Posterior vena cava (tissue), 2 donors: ENCODE measurements at places on chromosomes 2 and 18.
A peak's percentile ranks its signal among the peaks of the same experiment; 100 is the strongest.

- DNase-seq: no peak
These were observed 100.7 kb downstream of the ANKRD44 start for GRCh38 chr2:197209742-197210408.

- DNase-seq: no peak
These were observed 36.7 kb downstream of the ARHGAP25 start for GRCh38 chr2:68771211-68771751.

DNA sequence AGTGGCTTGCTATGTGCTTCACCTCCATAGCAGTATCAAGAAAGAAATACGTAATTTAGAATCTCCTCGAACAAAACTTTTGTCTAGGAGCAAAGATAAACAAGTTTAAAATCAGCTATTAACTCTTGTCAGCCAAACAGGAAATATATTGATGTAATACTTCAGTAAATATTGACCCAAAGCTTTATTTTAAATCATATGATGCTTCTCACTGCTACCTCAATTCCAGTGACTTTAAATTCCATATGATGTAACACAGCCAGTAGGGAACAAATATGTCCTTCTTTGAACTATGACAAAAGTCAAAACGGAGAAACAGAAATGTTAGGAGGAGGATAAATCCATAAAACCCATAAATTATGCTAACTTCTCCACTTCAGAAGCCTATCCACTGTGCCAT, 7.2 kb downstream of the RNF103 start:
- no peak for DNase-seq

DNA sequence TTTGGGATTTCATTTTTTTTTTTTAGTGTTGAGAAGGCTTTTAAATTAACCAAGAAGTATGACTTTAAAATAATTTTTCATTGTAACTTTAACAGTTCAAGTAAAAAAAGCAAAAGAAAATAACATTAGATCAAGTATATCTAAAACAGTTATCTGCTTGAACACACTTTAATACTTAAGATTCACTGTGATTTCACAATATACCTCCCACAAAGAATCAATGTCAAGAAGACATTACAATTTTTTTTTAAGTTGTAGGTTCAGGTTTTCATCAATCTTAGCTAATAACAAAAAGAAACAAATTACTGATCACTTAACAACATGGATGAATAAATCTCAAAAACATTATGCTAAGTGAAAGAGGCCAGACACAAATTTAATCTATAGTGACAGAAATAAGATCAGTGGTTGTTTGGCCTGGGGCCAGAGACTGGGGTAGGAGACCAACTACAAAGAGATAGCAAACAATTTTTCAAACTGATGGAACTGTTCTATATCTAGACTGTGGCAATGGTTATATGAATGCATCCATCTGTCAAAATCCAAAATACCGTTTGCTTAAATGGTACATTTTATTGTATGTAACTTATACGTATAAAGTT, 74.8 kb upstream of the FRZB start:
- DNase-seq: no peak

DNA sequence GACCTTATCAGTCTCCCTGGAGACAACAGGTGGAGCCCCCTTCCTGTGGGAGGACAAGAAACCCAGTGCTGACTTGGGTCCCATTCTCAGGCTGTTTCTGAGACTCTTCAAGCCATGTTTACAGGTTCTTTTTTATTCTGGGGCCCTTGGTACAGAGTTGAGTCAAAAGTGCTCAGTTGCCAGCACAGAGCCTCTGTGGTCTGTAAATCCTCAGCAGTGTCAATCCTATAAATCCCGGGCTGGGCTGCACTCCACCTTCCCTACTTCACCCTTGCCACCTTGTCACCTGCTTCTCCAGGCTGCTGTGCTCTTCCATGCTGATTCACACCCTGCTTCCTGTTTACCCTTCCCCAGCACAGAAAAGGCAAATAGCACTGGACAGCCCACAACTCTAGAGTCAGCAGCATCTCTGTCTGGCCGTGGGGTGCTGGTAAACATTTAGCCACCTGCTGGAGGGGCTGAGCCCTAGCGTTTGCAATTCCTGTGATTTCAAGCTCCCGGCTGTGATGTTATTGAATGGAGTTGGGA, 74.7 kb downstream of the TNFRSF11A start:
- DNase-seq: no peak

GRCh38 chr2:15359716-15360531, 201.2 kb downstream of the NBAS start:
- no peak for DNase-seq

GRCh38 chr2:30765876-30766470, 41.3 kb downstream of the CAPN13 start:
- DNase-seq: peak; percentile 73

DNA sequence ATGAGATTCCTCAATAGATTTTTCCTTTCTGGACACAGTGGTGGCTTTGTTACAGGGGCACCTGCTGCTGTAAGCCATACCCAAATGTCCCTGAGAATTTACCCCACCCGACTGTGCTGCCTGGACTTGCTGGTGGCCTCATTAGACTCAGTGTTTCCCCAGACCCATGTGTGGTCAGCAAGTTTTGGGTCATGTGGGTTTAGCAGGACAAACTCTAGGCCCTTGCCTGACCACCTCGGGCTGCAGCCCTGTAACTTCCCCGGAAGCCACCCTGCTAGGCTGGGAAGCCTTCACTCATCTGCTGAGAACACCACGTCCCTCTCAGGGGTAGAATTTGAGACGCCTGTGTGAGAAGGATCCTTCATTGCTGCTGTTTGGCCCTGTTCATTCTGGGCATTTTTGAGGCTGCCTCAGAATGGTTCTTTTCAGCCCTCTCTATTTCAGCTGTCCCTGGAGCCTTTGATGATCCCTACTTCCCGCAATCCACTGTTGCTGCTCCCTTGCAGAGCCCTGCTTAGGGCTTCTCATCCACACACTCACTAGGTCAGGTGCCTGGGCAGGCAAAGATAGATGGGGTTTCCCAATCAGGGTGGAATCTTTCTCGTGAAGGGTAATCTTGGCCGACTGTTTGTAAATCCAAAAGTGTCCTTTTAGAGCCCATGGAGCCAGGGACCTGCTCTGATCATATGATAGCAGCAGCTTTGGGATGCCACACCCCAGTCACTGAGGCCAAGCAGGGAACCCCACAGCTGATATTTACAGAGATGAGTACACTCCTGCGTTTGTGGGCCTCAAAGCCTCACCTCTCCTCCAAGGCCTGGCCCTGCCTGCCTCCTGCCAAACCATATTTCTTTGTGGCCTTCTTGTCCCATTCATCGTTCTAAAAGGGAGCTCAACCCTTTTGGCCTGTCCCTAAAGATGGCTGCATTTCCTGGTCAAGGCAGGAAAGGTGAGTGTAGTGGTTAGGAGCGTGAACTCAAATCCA, 6.7 kb downstream of the EHD3 start:
- no peak for DNase-seq

- no peak for DNase-seq
These were observed 24.2 kb upstream of the PRLH start for GRCh38 chr2:237542001-237542704.

DNA sequence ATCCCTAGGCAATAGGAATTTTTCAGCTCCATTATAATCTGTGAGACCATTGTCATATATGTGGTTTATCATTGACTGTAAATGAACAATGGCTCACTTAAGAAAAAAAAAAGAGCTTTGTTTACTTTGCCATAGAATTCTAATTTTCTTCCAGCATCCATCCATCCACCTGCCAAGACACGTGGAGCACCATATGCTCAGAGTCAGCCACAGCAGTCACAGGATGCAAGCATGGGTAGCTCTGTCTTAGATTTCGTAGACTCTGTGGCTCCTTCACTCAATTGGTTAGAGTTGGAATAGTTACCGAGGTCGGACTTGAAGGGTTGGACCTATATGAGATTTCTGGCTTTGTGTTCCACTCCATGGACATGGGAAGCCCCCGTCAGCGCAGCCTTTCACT, 75.6 kb downstream of the COA5 start:
- DNase-seq: no peak

DNA sequence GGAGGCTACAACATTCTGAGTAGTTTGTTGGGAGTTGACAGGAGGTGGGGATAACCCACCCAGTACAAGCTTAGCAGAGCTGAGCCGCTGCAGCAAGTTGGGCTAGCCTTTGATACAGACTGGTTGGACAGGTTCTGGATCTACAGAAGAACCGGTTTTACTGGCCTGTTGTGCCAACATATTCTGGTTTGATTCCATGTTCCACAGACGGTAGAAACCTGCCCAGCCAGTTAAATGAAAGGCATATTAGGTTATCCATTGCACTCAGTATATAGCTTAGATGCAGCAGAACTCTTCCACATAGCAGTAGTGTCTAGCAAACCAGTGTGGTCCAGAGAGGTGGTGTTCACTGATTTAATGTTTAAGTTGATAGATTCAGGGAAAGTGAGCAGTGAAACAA, 19.3 kb upstream of the RBBP8 start:
- no peak for DNase-seq

DNA sequence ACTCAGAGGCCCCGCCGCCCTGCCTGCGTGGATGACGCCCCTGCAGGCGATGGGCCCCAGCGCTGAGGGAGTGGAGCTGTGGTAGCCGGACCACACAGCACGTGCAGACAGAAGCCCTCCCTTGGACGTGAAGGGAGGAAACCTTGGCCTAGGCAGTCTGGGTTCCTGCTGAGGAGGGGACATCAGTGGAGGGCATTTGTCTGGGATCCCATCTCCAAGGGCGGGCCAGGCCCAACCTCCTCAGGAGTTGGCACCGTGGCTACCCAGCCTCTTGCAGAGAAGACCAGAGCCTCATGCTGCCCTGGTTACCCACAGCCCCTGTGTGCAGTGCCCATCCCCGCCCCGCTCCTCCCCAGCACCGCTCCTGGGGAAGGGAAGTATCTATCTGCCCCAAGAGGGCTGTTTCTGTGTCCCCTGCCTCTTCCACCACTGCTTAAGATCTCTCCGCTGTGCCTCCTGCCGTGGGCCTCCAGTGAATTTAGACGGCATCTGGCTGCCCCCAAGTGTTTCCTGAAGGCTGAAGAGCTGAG, 241.8 kb downstream of the KLHL29 start:
- peak; percentile 35 for DNase-seq

GRCh38 chr2:63078852-63079606, 28.4 kb downstream of the OTX1 start:
- DNase-seq: no peak

DNA sequence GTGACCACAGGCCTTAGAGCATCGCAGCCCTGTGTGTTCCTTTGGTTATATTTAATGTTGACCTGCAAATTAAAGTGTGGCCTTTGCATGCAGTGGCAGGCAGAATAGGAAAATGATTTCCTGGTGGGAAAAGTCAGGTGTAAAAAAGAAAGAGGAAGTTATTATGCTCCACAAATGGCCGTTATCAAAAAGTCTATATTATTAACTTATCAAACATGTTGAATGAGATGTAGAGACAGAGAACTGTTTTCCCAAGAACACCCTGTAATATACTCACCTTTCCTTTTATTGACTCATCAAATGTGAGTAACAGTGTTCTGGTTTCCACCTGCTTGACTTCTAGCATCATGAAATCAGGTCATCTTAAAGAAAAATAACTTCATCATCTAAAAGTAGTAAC, 35.3 kb downstream of the MEIS1 start:
- no peak for DNase-seq

GRCh38 chr2:67459761-67460160, 62.6 kb downstream of the ETAA1 start:
- DNase-seq: no peak

DNA sequence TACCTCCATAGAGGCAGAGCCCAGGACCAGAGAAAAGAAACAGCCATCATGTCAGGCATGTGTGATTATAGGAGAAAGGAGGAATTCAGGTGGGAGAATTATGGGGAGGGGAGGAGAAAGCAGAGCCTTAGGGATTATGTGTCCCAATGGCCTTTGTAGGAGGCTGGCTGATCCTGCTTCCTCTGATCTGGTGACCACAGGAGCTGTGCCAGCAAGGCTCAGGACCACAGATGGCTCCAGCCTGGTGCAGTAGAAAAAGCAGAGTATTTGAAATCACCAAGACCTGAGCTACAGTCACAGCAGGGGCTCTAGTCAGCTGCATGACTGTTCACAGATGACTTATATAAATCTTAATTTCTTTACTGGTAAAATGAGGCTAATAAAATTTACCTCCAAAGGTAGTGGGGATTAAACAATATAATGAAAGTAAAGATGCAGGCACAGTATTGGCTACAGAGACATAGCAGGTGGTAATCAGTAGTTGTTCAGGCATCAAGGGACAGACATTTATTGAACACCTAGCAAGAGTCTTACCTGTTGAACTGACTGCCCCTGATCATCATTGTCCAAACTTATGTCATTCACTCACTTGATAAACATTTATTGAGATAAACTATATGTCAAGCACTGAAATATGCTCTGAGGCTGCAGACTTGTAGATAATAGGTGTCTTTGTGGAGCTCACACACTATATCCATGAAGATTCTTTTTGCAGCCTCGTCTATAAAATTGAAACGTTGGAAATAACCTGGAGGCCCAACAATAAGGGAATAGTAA, 121.3 kb downstream of the MYCN start:
- DNase-seq: no peak

GRCh38 chr2:185338104-185338503, 400.5 kb upstream of the FSIP2 start:
- no peak for DNase-seq

- no peak for DNase-seq
These were observed 31.7 kb downstream of the MBP start for GRCh38 chr18:77100751-77101355.

DNA sequence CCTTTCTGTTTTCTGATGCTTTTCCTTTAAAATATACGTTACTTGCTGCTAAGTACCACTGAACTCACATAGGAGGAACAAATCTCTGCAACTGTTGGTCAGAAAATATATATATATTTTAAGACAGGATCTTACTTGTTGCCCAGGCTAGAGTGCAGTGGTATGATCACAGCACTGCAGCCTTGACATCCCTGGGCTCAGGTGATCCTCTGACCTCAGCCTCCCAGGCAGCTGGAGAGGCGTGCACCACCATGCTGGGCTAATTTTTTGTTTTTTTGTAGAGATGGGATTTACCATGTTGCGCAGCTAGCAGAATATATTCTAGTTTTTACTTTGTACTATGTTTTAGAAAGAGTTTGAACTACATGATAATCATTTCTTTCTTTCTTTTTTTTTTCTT, 51.5 kb downstream of the EHBP1 start:
- DNase-seq: no peak

- DNase-seq: no peak
These were observed 1.8 kb downstream of the FBXO48 start for GRCh38 chr2:68465081-68465916.

- DNase-seq: no peak
These were observed 80.6 kb upstream of the LYPD1 start for GRCh38 chr2:132750606-132751005.

DNA sequence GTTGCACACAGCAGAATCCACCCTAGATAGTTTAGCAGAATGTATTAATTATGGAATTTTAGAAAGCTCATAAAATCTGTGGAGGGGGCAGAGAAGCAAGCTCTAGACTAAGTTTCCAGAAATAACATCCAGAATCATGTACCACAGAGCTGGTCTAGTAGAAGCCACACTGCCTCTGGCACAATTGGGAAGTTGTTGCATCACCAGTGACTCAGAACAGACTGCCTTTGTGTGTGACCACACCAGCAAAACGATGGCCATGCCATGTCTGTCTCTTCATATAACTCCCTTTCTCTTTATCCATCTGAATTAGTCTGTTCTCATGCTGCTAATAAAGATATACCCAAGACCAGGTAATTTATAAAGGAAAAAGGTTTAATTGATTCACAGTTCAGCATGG, 158.9 kb downstream of the CCDC148 start:
- no peak for DNase-seq

- DNase-seq: peak; percentile 24
These were observed 153.2 kb downstream of the HDAC4 start for GRCh38 chr2:239247401-239248245.

GRCh38 chr2:40751981-40752380, 300.1 kb upstream of the SLC8A1 start:
- DNase-seq: no peak
